Left lung (tissue), 14 donors: ENCODE measurements at places on chromosomes 7 and 10.

DNA sequence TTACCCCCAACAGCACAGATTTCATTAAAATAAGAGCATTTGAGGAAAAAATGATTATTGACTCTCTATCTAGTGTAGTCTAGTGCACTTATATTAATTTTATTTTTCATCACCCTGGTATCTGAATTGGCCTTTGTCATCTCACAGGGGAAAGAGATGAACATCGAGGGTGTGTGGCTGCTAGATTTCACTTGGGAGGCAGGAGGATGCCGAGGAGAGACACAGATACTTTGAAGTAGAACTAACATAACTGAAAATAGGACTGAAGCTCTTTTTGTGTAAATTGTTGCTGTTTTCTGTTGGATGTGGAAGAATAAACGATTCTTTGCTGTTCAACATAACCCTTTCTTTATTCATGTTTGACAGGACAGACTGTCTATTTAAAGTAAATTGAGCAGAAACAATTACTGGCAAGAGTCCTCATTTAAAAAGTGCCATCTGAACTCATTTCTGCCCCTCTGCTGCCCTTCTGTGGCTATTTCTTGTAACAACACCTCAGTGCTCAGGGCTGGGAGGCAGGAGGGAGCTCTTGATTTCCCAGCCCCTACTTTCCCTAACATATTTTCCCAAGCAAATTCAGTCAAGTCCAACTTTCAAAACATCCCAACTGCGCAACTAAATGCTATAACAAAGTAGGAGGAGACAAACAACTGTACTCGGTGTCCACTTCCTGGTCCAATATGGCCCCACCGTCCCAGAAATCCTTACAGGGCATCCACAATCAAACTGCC, 15.6 kb downstream of the LYZL1 start:
- H3K4me1 ChIP-seq, result no peaks in the 10 kb centered on the region
- H3K27me3 ChIP-seq, result no peaks in the 10 kb centered on the region
- H3K4me3 ChIP-seq, result no peak overlapping the region
- H3K27ac ChIP-seq, result no peak overlapping the region

- no peaks in the 10 kb centered on the region for H3K36me3 ChIP-seq
- no peak overlapping the region for H3K4me3 ChIP-seq
- no peak for DNase-seq
- no peaks in the 10 kb centered on the region for H3K27me3 ChIP-seq
- H3K27ac ChIP-seq, result no peak overlapping the region
- no peaks in the 10 kb centered on the region for H3K4me1 ChIP-seq
These were observed 88.9 kb downstream of the FAM13C start for GRCh38 chr10:59273445-59273844.

GRCh38 chr10:99524736-99525380, 7.9 kb upstream of the NKX2-3 start:
- H3K27ac ChIP-seq, result no peak overlapping the region
- no peaks in the 10 kb centered on the region for H3K36me3 ChIP-seq
- H3K27me3 ChIP-seq, result peaks cover 100% of the 10 kb centered on the region
- no peak overlapping the region for H3K4me3 ChIP-seq
- peaks cover 25% of the 10 kb centered on the region for H3K4me1 ChIP-seq

GRCh38 chr10:49353895-49354566, 41.9 kb downstream of the DRGX start:
- H3K4me1 ChIP-seq, result no peaks in the 10 kb centered on the region
- DNase-seq, result no peak
- no peaks in the 10 kb centered on the region for H3K27me3 ChIP-seq
- H3K27ac ChIP-seq, result no peak overlapping the region

DNA sequence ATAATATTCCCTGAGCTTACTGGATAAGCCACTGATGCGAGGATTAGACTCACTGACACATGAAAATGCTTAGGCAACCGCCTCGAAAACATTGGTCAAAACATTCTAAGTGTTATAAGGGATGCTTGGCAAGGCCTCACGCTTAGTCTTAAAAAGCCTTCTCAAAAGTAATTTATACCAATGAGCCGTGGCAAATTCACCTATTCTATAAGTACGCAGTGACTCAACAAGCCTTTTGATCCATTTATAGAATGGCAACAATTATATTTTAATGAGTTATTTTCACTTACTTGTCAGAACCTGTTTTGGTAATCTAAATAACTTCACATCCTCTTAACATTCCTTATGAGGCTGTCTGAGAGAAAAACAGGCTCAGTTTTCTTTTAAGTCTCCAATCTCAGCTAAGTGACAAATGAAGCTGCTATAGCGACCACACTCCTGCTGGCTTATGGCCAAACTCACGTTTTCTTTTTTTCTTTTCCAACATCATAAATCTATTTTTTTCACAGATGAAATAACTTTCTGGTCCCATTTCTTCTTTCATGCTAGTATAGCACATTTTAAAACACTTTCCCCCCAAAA, 121.2 kb upstream of the AFAP1L2 start:
- H3K4me1 ChIP-seq, result no peaks in the 10 kb centered on the region
- no peaks in the 10 kb centered on the region for H3K27me3 ChIP-seq
- H3K27ac ChIP-seq, result peak overlapping the region; percentile 63

DNA sequence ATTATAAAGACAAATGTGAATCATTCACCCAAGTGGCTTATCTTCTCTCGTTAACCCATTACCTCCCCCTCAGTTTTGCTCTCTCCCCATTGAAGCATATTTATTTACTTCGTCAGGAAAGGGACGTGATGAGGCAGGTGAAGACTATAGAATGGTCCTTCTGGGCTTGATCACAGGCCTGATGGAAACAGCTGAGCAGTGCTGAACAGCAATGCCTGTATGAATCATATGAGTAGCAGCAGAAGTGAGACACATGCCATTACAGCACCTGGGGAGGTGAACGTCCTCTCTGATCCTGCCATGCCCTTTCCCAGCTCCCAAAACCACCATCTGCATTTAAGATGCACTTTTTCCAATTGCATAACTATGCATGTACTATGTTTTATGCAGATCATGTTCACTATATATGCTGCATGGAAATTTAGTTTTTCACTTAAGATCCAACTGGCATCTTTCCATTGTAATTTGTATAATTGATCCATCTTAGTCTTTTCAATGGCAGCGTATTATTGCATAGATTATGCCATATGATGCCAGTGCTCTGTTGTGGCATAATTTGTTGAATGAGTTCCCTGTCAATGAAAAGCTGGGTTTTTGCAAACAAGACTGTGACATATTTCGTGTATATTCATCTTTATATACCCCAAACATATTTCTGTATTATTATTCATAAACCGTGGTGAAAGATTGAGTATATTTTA, 105.3 kb downstream of the CXCL12 start:
- H3K4me1 ChIP-seq, result no peaks in the 10 kb centered on the region
- no peaks in the 10 kb centered on the region for H3K36me3 ChIP-seq
- no peaks in the 10 kb centered on the region for H3K27me3 ChIP-seq
